Stimulated activated CD8-positive, alpha-beta memory T cell treated with anti-CD3 and anti-CD28 coated beads, Interleukin-7, amount 100 ng/mL, for 4 hours (primary cell): ENCODE measurements at places on chromosomes 7 and 10.

- peak; percentile 55 for DNase-seq
Measured at GRCh38 chr10:12419262-12419847, 70.0 kb downstream of the CAMK1D start.

DNA sequence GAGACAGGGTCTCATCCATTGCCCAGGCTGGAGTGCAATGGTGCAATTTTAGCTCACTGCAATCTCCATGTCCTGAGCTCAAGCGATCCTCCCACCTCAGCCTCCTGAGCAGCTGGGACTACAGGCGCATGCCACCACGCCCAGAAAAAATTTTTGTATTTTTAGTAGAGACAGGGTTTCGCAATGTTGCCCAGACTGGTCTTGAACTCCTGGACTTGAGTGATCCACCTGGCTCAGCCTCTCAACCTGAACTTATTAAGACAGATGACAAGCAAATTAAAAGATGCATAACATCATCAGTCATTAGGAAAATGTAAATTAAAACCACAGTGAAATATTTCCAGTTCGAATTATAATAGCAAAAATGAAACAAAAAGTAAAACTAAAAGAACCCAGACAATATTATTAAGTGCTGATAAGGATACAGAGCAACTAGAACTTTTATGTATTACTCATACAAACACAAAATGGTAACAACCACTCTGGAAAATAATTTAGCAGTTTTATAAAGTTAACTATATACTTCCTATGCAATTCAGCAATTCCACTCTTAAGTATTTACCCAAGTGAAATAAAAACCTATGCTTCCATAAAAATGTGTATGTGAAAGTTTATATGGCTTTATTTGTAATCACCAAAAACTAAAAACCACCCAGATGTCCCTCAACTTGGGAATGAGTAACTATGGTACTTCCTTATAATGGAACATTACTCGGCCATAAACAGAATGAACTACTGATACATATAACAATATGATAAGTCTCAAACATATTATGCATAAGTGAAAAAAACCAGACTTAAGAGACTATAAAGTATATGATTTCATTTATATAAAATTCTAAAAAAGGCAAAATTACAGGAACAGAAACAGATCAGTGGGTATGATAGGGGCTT lies 15.3 kb downstream of the ZFAND4 start:
- DNase-seq, result no peak

GRCh38 chr7:47905076-47905920 lies 43.0 kb downstream of the PKD1L1 start:
- no peak for DNase-seq

- no peak for DNase-seq
Measured at GRCh38 chr7:134477954-134478353, 19.1 kb upstream of the AKR1B1 start.

DNA sequence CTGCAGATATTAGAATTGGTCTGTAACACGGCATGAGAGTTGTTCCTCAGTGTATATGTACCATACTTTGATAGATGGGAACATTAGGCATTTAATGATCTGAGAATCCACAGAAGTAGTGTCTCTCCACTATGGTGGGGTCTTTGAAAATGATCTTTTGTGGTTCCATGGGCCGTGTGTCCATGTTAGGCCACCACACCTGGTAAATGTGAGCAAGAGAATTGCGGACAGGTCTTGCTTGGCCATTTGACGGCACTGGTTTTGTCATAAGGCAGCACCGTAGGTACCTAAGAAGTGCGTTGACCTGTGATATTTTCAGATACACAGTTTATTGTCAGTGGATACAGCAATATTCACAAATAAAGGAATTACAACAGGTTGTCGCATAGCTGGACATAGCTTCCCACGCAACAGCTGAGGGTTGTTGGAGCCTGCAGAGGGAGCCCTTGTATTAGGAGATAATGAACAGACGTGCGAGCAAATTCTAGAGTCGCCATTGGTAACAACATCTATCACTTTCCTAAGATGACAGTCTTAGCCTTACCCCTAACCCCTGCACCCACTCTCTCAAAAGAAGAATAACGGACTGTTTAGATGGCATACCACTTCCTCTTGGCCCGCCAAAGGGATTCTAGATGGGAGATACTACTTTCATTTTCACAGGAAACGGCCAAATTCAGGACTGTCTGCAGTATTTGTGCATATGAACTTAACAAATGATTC lies 111.4 kb downstream of the COL28A1 start:
- DNase-seq, result no peak

GRCh38 chr7:82049442-82049841 lies 279.6 kb upstream of the HGF start:
- no peak for DNase-seq

DNA sequence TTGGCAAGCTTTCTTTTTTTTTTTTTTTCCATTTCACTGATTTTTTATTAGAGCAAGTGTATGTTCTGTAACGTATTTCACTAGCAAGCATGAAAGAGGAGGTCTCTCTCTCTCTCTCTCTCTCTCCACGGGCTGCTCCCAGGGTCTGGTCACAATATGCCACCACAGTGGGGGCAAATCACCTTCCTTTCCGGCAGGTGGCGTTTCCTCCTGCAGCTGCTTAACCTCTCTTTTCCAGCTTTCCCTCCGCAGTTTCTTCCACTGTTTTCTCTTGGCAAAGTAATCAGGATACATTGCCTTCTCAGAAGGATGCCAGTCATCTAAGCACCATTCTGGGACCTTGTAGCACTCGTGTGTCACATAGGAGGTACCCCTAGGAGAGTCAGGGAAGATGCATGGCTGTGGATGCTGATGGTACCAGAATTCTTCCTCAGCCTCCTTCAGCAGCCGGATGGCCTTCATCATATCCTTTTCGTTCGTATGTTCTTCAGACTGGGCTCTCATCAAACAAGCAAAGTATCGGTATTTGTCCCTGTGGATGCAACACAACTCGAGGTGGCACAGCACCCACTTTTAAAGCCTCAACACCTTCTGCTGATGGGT lies 197.3 kb upstream of the PODXL start:
- DNase-seq, result no peak

DNA sequence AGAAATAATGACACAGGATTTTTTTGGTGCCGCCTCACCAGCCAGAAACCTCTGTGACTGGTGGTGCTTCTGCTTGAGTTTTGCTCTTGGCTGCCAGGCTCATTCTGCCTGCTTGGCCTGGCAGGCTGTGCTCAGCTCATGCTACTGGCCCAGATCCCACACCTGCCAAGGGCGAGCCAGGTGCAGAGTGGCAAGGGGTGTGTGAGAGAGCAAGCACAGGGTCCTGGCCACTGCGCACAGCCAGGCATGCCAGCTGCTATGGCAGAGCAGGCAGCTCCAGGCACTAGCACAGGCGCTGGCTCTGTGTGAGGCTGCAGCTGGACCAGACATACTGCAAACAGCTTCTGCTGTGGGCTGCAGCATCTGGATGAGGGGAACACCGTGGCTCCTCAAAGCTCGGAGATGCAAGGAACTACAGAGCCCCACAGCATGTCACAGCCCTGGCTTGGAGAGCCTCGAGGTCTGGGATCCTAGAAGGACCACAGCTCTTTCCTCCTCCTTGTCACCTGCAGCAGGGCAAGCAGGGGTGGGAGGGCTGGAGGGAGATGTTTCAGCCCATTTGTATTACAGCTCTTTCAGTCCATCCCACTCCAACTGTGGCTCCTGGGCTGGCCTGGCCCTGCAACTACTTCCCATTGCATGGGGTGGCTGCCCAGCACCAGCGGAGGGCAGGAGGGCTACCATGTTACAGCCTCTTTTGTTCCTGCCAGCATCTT lies 313.4 kb upstream of the SEMA3C start:
- DNase-seq, result no peak

DNA sequence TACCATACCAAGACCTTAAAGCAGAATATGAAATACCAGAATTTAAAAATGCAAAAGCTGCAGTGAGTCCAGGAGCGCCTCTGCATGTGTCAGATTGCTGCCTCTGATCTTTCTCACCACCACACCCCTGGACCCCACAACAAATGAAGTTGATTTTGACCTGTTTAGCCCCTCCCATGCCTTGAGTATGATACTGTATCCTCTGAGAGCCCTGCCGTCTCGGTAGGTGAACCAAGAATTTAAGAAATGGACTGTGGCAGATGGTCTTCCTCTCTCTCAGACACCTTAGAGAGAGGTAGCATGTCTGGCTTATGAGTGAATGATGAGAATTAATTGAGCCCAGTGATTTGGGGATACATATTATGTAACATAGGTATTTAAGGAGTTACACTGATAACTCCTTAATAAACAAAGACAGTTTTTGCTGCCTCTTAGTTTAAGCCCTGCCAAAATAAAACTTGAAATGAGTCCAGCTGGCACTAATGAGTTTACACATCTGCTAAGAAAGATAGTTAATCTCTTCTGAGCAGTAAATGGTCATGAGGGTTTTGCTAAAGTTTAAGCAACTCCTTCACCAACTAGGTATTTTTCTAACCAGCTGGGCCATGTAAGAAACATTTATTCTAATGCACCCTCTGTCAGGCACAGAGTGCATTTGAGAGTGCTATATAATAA lies 4.5 kb upstream of the TFPI2 start:
- no peak for DNase-seq

- no peak for DNase-seq
Measured at GRCh38 chr7:140625908-140626868, 14.4 kb downstream of the DENND2A start.

GRCh38 chr7:92266415-92267241 lies 20.9 kb downstream of the ANKIB1 start:
- DNase-seq, result no peak

DNA sequence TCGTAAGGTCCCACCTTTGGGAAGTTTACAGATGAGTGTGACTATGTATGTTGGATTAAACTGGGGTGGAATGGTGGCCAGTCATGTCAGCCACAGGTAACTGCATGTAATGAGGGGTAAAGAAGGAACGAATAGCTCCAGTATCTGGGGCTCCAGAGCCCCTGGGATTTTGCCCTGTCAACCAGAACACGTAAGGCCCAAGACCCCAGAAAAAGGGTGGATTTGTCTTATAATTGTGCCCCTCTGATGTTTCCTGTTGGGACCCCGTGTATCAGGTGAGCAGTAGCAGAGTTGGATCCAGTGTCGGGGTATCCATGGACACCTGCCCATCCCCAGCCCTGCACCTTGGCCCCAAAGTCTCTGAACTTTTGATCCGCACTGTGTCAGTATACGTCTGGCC lies 76.9 kb downstream of the ADARB2 start:
- DNase-seq, result no peak

DNA sequence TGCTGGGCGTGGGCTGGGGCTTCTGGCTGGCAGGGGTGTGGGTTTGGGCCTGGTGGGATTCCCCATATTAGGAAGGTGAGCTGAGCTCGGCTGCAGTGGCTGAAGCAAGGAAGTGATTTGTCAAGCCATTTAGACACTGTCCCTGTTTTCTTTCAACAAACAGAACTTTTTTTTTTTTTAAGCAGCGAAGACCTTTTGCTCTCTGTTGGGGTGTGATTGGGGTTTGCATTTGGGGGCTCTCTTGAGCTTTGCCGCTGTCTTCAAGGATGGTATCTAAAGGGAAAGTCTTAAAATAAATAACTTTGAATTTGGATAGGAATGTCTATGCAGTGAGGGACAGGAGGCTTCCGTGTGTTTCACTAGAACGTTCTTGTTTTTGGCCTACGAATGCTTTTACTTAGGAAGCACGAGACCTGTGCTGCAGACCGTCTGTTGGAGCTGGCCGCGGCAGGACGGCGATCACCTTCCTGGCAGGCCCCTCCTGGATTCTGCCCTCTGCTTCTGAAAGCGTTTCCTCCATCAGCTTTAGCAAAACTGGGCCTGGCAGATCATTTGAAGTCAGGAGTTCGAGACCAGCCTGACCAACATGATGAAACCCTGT lies 43.9 kb downstream of the FOXK1 start:
- no peak for DNase-seq

DNA sequence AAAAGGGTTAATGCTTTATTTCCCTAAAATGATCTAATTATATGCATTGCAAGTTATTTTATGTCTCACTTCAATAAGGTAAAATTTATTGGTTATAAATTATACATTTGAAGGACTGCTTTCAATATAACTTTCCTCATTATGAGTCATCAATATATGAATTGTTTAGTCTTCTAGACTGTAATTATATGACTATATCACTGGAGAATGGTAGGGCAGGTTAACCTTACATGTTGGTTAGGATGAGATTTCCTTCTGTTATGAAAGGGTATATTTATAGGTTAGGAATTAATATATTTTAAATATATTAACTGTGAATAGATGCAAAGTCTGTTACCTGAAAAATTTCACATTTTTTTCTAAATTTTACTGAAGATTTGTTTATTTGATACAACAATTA lies 406.4 kb upstream of the ETV1 start:
- DNase-seq, result no peak

DNA sequence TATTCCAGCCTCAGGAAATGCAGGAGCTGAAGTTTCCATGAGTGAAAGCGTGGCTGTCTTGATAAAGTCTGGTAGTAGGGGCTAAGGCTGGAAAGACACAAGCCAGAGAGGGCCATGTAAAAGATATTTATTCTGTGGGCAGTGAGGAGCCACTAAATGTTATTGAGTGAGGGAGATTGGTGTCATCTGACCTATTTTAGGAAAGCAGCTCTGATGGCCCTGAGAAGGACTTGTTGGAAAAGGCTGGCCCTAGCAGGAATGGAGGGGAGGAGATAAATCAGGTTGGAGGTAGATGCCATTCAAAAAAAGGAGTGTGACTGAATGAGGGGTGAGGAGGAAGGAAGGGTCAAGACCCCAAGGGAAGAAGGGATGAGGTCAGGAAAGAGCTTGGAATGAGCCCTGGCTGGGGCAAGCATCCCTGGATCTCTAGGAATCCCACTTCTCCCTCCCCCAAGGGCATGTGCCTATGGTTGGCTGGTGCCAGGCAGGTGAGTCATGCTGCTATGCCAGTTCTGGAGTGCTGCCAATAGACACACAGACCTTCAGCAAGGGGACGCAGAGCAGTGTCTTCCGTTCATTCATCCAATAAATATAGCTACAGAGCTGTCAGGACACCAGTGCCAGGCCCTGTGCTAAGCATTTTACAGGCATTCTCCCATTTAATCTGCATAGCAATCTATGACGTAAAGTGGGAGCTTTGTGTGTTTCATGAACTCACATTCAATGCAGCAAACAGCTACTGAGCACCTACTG lies 2.0 kb downstream of the ANKRD2 start:
- no peak for DNase-seq

GRCh38 chr10:27646194-27646593 lies 99.4 kb downstream of the MKX start:
- DNase-seq, result no peak

- no peak for DNase-seq
Measured at GRCh38 chr10:58818900-58819299, 306.2 kb downstream of the BICC1 start.

DNA sequence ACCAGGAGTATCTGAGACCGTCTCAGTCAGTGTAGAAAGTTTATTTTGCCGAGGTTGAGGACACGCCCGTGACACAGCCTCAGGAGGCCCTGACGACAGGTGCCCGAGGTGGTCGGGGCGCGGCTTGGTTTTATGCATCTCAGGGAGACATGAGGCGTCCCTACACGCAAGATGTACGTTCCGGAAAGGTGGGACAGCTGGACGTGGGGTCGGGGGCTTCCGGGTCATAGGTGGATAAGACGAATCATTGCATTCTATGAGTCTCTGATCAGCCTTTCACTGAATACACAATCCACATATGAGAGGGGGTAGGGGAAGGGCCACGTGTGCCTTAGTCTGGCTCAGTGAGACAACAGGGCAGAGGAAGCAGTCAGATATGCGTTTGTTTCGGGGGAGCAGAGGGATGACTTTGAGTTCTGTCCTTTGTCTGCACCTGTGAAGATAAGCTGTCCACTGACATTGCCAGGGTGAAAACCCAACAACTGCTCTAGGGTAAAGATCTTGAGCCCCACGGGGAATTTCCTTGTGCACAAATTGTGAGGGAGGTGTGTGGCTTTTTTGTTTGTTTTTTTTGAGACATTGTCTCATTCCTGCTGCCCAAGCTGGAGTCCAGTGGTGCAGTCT lies 66.2 kb downstream of the DNAJB6 start:
- DNase-seq, result no peak
